ENCODE measurements at places on chromosomes 6 and 20.

GRCh38 chr6:372336-372911 is 19.1 kb upstream of the IRF4 start:
- no peak for DNase-seq

- DNase-seq: no peak
Observed at GRCh38 chr6:163113358-163113962, 301.1 kb upstream of the QKI start.

DNA sequence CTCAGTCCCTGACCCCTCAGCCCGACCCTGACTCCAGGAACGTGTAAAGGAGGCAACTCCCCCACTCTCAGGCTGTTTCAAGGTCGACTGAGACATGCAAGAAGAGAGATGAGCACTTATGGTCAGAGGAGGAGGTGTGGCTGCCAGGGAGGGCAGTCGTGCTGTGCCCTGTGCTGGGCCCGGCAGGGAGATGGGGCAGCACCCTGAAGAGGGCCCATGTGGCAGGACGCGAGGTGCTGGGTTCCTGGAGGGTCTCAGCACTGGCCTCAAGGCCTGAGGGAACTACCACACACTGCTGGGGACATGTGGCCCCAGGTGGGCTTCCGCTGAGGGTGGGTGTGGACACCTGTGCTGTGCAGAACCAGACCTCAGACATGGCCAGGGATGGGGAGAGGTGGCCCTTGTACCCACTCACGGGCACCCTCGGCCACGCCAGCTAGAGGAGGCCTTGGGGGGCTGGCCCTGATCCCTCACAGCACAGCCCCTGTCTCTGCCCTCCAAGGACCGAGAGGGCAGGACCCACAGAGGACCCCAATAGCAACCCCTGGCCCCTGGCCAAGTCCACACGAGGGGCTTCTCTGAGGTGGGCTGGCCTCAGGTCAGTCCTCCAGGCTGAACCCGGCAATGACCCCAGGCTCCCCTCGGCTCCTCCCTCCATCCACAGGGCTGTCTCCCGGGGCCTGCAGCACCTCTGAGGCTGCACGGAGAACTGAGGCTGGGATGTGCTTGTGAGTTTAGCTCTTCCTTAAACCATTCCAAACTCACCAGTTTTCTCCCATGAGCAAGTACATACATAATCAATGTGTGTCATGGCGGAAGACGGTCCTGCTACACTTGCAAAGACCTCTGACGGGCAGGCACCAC is 8.7 kb downstream of the SLC2A4RG start:
- no peak for DNase-seq

- DNase-seq: no peak
Observed at GRCh38 chr6:92180090-92180489, 1239.3 kb downstream of the EPHA7 start.

GRCh38 chr6:100057941-100058340 is 63.9 kb upstream of the MCHR2 start:
- no peak for DNase-seq
